CD4-positive, alpha-beta T cell treated with Interleukin-17A for 1 hour (primary cell): ENCODE measurements at places on chromosomes 2 and 18.

- DNase-seq = no peak
Measured at GRCh38 chr2:99706735-99707134, 216.9 kb upstream of the REV1 start.

- DNase-seq = no peak
Measured at GRCh38 chr2:598058-598802, 79.0 kb downstream of the TMEM18 start.

GRCh38 chr2:85073033-85073432, 60.2 kb upstream of the TCF7L1 start:
- DNase-seq = no peak

DNA sequence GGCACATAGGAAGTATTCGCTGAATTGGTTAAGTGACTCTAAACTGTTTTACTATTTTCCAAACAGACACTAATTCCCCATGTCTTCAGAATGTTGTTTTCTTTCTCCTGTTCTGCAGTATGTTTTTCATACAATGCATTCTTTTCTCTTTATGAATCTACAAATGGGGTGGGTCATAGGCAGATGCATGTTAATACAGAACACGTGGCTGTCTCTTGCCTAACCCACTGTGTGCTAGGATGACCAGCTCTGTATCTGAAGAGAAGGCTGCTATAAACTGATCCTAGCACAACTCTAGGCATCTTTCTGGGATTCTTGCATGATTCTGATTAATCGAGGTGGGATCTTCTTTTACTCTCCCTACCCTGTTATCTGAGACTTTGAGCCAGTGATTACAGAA, 826.0 kb downstream of the PLCL1 start:
- no peak for DNase-seq

DNA sequence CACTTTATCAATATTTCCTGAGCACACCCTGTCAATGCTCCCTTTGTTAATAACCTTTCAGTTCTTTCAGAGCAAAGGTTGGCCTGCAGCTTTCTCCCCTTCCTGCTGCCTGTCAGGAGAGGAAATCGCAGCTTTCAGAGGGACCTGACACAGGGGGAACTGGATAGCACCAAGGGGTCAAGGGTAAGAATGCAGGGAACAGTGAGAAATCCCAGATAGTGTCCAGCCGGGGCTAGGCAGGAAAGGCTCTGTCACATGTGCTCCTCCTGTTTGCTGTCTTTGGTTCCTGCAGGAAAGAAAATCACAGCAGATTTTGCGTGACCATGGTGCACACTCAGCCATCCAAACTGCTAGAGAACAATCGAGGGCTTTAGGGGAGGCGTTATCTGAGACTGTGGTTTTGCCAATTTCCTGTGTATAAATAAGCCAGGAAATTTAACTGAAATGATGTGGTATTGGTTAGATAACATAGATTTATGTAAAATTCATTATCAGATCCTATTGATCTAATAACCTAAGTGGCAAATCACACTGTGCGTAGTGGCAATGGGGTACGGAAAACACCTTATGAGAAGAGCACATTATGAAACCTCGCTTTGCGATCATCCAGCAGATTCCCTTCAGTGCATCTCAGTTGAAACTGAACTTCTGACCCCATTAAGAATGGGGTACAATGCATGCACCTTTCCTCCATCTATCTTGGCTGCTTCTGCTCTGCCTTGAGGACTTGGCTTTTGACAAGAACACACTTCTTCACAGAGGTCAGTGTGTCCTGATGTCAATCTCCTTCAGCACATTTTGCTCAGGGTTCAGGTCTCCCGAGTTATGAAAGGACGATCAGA, 178.0 kb downstream of the ICOS start:
- no peak for DNase-seq
